ENCODE measurements at places on chromosomes 11 and 22. TPM values are rescaled to one million over a fixed set of nuclear protein-coding genes. Genes with fewer than 3 reads are reported as not detected.

The MMP27 gene
- 2.6 TPM for total RNA-seq

The SYNGR1 gene
- 12.2 TPM for total RNA-seq

The PDE3B gene
- 3.6 TPM for total RNA-seq

The OR5B21 gene
- total RNA-seq: not detected

The TSGA10IP gene
- not detected for total RNA-seq

The OR8G1 gene
- total RNA-seq: not detected

The ACRV1 gene
- total RNA-seq: not detected

The AQP11 gene
- 0.85 TPM for total RNA-seq

The RAB36 gene
- total RNA-seq: 10.8 TPM

The TMEM258 gene
- total RNA-seq: 43.6 TPM

The PKDREJ gene
- total RNA-seq: not detected

The CTTN gene
- total RNA-seq: 367 TPM

The IFITM10 gene
- 1.2 TPM for total RNA-seq

The MAP6 gene
- total RNA-seq: 5.0 TPM

The FOLR2 gene
- total RNA-seq: not detected

The TPBGL gene
- total RNA-seq: not detected

The GGTLC3 gene
- total RNA-seq: not detected

The MYO7A gene
- total RNA-seq: not detected

The CARD18 gene
- not detected for total RNA-seq

Measured in hair follicle dermal papilla cell (primary cell).